Right hindlimb (tissue), 1 donor: ENCODE measurements at places on chromosomes 12 and 14.

GRCh38 chr12:68915055-68915454, 17.9 kb downstream of the CPM start:
- DNase-seq = no peak

- no peak for DNase-seq
Observed at GRCh38 chr12:5967645-5968415, 22.8 kb upstream of the ANO2 start.

DNA sequence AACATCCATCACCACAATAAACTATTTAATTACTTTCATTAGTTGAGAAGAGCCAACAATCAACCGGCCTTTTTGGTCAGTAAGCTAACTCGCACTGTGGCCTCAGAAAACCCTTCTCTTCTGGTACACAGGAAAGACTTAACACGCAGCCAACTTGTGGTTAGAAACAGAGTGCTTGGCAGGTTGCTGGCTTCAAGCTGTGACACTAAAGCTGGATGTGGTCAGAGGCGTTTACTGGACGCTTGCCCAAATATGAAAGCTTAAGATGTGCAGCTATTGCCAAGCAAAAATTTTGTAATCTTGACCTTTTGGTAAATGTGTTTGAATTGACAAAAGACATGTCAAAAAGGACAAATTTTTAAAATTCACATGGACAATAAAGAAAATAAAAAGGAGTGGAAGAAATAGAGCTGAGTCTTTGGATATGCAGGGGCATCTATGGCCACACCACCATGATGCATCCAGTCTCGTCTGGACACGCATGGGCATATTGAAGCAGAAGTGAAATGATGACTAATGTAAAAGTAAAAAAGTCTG, 2.6 kb upstream of the KLRK1 start:
- no peak for DNase-seq

DNA sequence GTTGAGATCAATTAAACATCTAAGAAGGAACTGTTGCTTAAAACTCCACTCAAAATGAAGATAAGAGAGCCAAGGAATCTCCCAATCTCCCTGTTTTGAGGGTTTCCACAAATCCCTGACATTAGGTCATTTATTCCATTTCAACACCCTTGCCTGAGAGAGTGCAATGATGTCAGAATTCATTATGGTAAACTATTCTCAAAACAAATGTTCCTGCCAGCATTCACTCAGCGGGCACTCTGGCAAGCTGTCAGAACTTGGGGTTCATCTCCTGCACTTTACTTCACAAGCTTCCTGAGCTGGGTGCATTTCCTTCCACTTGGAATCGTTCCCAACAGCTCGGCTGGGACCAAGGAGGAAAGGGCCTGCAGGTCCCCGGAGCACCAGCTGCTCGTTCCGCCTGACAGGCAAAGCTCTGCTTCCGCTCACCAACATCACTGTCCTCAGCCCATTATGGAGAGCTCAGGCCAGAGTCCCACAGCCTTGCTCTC, 117.8 kb downstream of the TTC7B start:
- peak; percentile 72 for DNase-seq

GRCh38 chr12:64699504-64700115, 59.6 kb downstream of the GNS start:
- no peak for DNase-seq

GRCh38 chr14:50233166-50233950, 2.0 kb upstream of the SOS2 start:
- DNase-seq = no peak

GRCh38 chr12:214003-214741, at the start of gene SLC6A12:
Gene SLC6A12, minus strand, starts transcription at chr12:214157. Its CDS starts 4,171 bp downstream, at chr12:209986.
- no peak for DNase-seq

DNA sequence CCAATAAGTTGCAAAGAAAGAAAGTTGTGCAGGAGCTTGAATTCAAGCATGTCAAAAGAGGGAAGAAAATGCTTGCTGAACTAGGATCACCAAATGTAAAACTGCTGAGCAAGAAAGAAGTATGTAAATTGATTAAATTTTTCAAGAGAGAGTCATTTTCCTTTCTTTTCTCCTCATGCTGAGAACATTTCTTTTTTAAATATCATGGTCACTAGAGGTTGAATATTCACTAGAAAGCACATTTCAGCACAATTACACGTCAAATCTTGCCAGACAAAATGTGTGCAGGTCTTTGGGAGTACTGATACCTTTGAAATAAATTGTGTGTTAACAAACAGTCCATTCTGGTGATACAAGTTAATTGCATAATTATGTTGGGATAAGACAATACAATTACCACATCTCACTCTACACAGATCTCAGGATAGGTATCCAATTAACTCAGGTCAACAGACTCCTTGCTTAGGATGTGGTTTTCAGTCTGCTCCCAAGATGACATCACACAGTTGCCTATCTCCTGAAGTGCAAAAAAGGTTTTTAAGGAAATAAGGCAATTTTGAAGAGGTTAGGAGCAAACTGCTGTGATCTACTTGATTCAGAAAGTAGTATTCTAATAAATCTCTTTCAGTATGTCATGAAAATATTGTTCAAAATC, 862.2 kb downstream of the RPS29 start:
- no peak for DNase-seq

DNA sequence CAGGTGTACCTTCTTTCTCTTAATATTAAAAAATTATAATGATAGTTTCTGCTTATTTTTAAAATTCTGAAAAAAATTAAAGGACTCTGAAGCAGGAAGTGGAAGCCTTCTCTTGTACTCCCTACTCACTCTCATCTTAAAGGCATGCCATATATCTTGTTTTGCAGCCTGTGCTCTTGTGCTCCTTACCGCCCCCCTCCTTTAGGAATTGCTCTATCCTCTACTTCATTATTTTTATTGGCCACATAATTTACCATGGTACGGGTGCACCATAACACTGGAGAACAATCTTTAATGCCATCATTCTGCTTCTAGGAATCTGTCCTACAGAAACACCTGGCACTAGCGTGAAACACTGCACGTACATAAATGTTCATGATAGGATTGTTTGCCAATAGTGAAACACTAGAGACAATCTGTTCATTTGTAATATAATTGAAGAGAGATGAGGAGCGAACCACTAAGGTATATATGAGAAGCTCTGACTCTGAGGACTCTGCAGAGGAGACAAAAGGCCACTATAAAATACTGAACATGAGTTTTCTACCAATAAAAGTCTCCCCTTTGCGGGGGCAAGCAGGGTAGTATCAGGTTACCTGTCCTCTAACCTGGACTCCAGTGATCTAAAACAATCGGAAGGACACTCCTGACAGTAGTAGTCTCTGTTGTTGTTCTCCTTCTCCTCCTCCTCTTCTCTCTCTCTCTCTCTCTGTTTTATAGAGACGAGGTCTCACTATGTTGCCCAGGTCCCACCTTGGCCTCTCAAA, 6.3 kb upstream of the NYNRIN start:
- DNase-seq = no peak

GRCh38 chr12:87317302-87317701, 711.9 kb downstream of the C12orf50 start:
- no peak for DNase-seq

DNA sequence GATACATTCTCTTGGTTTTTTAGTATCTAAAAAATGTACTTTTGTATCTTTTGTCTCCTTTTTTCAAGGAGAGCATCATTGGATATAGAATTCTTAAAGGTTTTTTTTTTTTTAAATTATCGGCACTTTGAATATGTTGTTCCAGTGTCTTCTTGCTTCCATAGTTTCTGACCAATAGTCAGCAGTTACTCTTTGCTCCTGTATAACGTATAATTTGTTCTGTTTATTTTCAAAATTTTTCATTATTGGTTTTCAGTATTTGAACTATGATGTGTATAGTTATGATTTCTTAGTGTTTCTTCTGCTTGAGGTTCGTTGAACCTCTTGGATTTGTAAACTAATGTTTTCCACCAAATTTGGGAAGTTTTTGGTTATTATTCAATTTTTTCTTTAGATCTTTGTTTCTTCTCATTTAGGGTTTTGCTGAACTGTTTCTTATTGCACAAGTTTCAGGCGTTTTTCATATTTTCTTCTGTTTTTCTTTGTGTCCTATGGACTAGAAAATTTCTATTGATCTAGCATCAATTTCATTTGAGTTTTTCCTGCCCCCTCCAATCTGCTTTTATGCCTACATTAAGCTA, 93.9 kb downstream of the PLBD1 start:
- DNase-seq = no peak

- DNase-seq = no peak
Observed at GRCh38 chr14:64758025-64758521, 53.8 kb downstream of the PLEKHG3 start.

DNA sequence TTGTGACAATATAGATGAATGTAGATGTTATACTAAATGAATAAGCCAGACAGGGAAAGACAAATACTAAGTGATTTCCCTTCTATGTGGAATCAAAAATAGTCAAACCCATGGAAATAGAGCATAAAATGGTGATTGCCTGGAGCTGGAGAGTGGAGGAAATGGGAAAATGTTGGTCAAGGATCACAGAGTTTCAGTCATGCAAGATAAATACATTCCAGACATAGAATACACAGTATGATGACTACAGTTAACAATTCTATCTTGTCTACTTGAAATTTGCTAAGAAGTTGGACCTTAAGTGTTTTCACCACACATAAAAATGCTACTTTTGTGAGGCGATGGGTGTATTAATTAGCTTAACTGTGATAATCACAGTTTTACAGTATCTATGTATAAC, 1182.7 kb downstream of the AACS start:
- DNase-seq = no peak

DNA sequence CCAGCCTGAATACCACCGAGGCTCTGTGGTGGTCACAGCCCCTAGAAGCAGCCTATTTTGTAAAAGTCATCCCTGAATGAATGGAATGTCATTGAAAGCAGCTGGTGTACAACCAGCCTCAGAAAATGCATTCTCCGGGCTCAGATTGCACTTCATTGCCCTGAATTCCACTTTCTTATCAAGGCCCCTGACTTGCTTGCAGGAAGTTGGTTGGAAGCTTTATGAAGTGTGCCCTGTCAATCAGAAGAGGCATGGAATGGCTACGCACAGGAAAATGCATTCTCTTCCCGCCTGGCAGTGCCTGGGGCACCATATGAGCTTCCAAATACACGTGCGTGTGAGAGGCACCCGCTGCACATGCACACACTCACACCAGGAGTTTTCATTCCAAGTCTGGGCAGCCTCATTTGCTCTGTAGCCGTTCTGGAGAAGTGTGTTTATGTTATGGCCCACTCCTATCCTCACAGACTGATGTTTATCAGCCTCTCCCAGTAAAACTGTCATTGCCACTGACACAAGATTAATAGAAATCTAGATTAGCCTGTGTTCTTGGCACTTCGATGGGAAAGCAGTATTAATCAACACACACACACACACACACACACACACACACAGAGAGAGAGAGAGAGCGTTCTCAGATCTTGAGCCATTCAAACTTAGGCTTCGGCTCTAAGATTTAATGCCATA, 63.9 kb downstream of the NUAK1 start:
- no peak for DNase-seq

DNA sequence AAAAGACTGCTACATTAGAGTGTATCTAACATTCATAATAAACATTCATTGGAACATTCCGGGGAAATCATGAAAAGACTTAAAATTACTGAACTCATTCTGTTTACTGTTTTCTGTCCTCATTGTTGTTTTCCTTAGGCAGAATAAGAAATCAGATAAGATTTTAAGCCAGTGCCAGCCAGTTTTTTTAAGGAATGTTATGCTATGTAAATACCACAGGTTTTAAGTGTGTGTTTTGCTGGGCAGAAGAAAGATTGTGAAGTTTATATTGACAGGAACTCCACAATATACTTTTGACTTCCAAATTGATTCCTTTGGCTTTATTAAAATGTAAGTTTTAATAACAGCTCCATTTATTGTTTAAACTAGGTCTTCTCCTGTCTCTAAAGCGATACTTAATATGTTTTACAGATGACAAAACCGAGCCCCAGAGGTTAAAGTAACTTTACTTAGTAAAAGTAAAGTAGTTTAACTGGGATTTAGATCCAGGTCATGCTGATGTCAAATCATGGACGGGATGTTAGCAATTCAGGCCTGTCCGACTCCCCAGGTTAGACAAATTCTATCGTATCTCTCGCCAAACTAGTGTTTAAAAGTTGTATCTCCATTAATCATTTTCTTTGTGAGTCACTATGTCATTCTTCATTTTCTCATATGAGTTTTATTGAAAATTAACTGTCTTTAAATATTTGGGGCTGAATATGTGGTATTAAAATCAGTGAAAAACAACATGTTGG, 1.7 kb downstream of the LARP4 start:
- DNase-seq = no peak

GRCh38 chr14:64733899-64734298, 29.7 kb downstream of the PLEKHG3 start:
- no peak for DNase-seq

GRCh38 chr14:50285861-50286260, 26.2 kb downstream of the L2HGDH start:
- no peak for DNase-seq

GRCh38 chr14:53638966-53639365, 317.7 kb downstream of the BMP4 start:
- no peak for DNase-seq

DNA sequence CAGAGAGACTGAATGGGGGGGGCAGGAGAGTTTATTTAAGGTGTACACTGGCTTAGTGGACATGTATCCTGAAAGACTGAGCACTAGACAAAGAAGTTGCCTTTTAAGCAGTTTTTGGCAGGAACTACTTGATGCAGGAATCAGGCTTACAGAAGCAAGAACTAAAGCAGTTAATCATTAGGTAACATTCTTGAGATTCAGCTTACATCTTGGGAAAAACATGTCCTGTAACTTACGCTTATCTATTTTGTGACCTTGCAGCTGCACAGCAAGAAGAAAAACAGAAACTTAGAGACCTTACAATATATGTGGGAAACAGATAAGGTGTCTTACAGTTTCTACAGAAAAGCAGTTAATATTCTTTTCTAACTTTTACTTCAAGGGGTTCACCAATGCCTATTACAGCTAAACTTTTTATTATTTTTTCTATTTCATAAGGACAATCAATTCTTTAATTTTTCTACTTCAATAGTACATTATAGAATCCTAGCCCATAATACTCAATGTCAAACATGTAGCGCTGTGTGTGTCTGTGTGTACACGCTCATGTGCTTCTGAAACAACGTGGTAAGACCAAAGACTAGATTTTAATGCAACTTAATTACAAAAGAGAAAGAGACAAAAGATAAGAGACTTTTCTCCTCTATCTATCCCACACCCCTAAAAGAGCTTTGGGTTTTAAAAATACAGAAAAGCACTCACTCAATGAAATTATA, 276.9 kb downstream of the PRKD1 start:
- no peak for DNase-seq

DNA sequence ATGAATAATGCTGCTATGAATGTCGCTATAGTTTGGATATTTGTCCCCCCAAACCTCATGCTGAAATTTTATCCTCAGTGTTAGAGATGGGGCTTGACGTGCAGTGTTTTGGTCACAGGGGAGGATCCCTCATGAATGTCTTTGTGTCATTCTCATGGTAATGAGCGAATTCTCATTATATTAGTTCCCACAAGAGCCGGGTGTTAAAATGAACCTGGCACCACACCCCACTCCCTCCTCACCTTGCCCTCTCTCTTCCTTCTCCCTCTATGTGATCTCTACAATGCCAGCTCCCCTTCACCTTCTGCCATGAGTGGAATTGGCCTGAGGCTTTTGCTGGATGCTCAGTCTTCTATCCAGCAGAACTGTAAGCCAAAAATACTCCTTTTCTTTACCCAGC, 37.5 kb upstream of the YAF2 start:
- DNase-seq = no peak
